ENCODE measurements at places on chromosomes 12 and 14.

DNA sequence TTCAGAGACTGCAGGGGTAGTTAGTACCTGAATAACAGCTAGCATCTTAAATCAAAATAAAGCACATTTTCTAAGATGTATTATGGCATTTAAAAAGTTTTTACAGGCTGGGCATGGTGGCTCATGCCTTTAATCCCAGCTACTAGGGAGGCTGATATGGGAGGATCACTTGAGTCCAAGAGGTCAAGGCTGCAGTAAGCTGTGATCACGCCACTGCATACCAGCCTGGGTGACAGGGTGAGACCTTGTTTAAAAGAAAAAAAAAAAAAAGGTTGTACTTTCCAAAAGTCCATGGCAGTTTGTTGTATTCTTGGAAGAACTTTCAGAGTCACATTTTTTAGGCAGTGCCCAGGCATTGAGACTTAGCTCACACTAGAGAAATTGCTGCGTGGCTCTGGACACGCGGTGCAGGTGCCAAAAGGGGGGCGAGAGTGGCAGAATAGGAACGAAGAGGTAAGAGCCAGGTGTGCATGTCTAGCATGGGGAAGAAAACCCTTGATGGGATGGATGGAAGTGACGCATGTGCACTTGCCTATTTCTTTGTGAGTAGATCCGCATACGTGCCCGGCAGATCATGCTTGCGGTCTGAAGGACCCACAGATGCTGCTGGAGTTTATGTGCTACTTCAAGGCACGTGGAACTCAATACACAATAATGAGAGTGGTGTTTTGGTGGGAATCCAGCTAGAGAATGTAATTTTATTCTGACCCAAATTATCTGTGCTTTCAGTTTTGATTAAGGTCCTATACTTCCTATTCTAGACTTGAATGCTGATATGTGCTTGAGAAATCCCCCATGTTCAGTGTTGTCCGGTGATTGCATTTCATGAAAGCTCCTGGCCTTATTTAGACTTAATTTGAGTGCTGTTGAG lies 11.9 kb downstream of the ANKRD13A start:
- H3K4me3 ChIP-seq: no peak overlapping the region
- DNase-seq: no peak
- peaks cover 12% of the 10 kb centered on the region for H3K4me1 ChIP-seq
- H3K27ac ChIP-seq: no peak overlapping the region
- no peaks in the 10 kb centered on the region for H3K27me3 ChIP-seq

DNA sequence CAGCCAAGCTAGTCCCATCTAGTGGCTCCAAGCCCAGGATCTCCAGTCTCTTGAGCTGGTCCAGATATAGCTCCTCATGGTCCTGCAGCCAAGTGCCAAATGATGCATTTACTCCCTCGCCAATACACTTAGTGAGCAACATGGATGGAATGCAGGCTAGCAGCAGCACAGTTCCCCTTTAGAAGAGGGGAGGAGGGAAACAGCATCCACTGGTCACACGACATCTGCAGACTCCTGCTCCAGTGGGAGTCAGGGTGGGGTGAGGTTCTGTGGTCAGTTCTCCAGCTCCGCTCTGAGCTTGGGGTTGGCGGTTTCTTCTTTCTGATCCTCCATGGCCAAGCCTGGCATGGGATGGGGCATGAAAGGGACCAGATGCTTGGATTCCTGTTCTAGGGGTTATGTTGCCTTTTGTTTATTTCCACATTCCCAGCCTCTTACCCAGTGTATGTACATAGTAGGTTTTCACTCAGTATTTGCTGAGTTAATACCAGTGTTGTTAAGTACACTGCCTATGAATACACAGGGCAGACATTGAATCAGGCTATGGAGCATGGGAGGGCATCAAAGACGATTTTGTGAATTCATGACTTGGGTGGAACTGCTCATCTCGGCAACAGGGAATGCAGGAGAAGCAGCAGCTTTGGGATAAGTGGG lies 57.3 kb downstream of the GALNT16 start:
- no peak overlapping the region for H3K27ac ChIP-seq
- H3K27me3 ChIP-seq: peaks cover 4% of the 10 kb centered on the region
- H3K4me1 ChIP-seq: peaks cover 23% of the 10 kb centered on the region
- no peak for DNase-seq

- peaks cover 51% of the 10 kb centered on the region for H3K4me1 ChIP-seq
- peak overlapping the region; percentile 37 for H3K27ac ChIP-seq
- H3K27me3 ChIP-seq: peaks cover 10% of the 10 kb centered on the region
- no peak for DNase-seq
- no peaks in the 10 kb centered on the region for H3K36me3 ChIP-seq
Observed at GRCh38 chr12:124632519-124632984, 65.1 kb upstream of the NCOR2 start.

- no peaks in the 10 kb centered on the region for H3K36me3 ChIP-seq
- DNase-seq: no peak
- H3K4me3 ChIP-seq: no peak overlapping the region
- H3K27me3 ChIP-seq: peaks cover 3% of the 10 kb centered on the region
Observed at GRCh38 chr12:127052511-127053232, 1214.3 kb upstream of the TMEM132C start.

DNA sequence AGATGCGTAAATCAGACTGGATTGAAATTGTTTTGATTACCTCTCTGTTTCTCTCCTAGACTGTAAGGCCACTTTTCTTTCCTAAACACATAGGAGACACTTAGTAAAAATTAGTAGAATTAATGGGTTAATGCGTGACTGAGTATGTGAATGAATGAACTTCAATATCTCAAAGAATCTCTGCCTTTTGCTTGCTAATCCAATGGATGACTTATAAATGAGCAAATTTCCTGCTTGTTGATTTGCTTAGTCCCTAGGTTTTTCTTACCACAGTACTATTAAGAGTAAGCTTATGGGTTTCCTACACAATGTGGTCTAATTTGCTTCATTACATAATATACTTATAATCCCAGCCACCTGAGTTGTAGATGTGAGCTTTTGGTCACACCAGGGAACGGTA lies 164.1 kb downstream of the SRGAP1 start:
- peaks cover 1% of the 10 kb centered on the region for H3K36me3 ChIP-seq
- no peak overlapping the region for H3K4me3 ChIP-seq
- no peaks in the 10 kb centered on the region for H3K27me3 ChIP-seq
- no peak for DNase-seq
- H3K27ac ChIP-seq: no peak overlapping the region
- H3K4me1 ChIP-seq: peaks cover 5% of the 10 kb centered on the region

DNA sequence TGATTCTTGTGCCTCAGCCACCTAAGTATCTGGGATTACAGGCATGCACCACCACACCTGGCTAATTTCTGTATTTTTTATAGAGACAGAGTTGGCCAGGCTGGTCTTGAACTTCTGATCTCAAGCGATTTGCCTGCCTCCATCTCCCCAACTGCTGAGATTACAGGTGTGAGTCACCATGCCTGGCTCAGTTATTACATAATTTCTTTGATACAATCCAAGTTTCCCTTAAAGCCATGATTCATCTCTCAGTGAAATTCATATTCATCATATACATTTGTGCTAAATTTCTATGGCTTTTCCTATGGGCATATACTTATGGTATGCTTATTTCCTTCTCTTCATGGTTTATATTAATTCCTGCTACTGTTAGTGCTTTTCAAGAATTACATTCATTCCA lies 29.1 kb upstream of the PZP start:
- no peak overlapping the region for H3K27ac ChIP-seq
- peaks cover 5% of the 10 kb centered on the region for H3K36me3 ChIP-seq
- no peak overlapping the region for H3K4me3 ChIP-seq
- peaks cover 1% of the 10 kb centered on the region for H3K27me3 ChIP-seq
